Stimulated activated CD4-positive, alpha-beta T cell treated with anti-CD3 and anti-CD28 coated beads, Interleukin-2, amount 100 ng/mL, for 4 hours (primary cell): ENCODE measurements at places on chromosomes 2 and 18.

DNA sequence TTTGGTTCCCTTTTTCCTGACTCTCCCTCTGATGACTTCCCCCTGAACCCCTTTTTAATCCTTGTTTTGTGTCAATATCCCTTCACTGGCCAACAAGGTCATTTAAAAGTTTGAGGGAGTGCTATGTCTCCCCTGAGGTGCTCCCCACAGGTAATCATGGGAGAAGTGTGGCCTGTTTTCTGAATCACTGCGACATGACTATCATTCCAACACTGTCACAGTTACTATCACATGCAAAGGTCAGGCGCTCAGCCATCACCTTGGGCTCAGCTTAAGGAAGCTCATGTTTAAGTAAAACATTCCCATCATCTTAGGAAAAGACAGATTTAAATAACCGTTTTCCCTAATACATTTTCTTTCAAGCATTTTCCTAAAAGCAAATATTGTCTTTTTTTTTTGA is 20.9 kb upstream of the ACAA2 start:
- no peak for DNase-seq

DNA sequence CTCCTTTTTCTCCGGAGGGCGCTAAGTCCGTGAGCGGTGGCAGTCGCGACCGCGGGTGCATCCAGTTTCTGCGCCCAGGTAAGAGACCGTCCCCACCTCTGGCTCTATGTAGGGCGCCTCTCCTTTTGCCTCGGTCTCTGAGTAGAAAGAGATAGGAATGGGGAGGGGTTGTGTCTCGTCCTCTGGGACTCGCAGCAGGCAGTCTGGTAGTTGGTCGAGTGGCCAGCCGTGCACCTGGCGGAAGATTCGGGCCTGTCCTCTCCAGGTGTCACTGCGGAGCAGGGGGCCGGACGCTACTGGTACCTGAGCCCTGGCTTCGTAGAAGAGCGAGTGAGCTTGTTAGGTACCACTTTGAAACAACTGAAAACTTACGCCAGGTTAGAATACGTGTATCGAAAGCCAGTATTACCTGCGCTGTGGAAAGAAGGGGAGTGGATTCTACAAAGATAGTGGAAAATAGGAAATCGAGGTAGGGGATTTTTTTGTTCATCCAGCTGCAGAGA is 403 bp downstream of the MAP2 start:
- DNase-seq: no peak

DNA sequence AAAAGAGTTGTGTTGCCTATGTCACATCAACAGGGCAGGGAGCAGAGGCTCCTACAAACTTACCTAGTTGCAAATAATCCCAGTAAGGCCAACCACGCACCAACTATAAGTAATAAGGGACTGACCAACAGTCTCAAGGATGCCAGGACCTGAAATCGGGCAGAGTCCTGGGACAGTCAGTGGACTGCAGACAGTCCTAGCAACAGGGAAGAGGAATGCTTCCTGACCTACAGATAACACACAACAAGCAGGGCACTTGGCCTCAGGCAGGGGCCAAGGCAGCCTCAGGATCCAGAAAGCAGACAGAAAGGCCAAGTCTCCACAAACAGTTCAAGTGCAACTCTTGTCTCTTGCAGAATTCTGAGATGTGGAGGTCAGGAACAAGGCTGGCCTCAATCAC is 56.2 kb downstream of the GALNT14 start:
- DNase-seq: no peak

GRCh38 chr18:26301681-26302080 is 75.4 kb downstream of the TAF4B start:
- DNase-seq: no peak

GRCh38 chr18:6901286-6901926 is 171.9 kb downstream of the ARHGAP28 start:
- DNase-seq: no peak

DNA sequence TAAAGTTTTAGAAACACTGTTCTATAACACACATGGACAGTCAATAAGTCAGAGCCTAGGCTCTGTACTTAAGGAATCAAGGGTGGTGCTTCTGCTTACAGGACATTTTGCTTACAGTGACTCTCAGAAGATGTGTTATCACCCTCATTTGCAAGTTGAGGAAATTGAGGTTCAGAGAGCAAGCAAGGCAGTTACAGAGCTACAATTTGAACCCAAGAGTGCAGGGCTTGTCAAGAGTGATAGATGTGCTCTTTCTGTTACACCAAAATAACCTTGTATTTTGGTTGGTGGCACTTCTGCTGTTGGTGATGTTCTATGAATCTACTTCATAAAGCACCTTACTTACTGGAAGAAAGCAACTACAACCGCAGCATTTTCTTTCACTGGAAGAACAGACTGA is 170.2 kb downstream of the THADA start:
- DNase-seq: no peak

DNA sequence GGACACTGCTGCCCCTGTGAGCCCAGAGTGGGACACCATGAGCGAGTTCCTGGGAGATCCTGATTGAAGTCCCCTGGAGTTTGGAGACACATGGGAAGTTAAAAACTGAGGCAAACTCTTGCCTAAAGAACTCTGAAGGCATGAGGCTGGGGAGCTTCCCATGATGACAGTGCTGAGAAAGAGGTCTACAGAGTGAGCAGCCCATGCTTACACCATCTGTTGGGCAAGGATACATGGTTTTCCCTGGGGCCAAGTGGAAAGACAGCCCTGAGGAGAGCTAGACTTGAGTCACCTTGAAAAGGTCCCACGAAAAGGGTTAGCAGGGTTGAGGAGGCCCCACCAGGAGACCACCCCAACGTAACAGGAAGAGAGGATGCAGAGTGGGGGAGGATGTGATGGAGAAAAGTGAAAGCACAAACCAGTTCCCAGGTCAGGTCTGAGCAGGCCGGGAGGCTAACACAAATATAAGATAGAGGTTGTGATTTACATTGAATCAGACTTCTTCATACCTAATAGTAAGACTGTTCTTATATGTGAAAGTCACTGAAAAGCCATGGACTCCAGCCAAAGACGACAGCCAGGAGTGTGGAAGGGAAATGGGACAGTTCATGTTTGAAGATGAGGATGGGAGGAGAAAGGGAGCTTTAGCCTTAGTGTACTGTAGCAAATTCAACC is 13.5 kb upstream of the FEZ2 start:
- no peak for DNase-seq

DNA sequence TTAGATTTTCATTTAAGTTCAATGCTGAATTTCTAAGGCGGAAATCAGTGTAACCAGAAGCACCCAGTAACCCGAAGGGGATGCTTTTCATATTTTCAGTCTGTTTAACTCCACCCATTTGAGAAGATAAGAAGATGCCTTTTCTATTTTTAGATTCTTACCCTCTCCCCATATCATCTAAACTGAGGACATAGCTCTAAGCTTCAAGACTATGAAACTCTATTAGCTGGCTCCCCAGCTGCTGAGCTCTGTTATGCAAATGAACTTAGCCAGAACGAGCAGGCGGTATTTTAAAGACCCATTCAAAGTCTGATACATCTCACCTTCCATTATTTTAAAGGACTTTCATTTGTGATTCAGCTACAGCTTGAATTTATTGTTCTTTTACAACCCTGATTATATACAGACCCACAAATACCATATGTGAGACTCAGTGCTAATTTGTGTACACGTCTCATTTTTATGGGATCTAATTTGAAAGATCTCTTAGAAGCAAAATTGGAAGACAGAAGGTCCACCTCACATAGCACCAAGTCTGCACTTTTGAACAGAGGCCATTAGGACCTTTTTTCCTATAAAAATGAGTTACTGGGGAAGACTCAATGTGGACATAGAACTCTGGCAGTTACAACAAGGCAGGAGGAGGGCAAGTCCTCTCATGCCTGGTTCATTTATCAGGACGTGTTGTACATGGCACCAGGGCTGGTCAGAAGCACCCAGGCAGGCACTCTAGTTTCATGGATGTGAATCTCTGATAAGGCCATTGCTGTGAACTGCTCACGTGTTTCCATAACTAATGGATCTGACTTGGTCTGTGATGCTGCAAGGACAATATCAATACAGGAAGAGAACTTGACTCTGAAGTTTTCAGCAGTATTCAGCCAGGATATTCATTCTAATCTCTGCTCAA is 16.3 kb downstream of the CDC42EP3 start:
- DNase-seq: no peak

DNA sequence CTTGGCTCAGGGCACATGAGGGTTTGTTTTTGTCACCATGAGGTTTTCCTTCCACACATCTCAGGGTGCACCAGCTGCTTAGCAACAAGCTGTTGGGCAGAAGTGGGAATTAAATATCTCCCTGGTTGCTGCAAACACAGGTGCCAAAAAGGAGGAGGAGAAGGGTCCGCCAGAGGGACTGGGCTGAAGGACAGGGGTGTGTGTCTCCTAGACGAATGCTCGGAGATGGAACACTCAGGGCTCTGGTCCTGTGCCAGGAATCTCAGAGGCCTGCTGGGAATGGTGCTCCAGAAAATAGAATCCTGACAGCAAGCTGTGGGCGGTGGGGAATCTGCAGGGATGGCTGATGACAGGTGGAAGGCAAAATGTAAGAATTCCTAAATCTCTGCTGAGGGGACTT is 94.5 kb downstream of the VSNL1 start:
- DNase-seq: no peak

GRCh38 chr2:147711031-147711430 is 133.8 kb upstream of the ACVR2A start:
- no peak for DNase-seq
